Stimulated activated CD4-positive, alpha-beta T cell treated with anti-CD3 and anti-CD28 coated beads, Interleukin-12 subunit alpha, Interleukin-12 subunit beta, amount 100 ng/mL, for 48 hours (primary cell): ENCODE measurements at places on chromosomes 13 and 19.

- no peak for DNase-seq
Measured at GRCh38 chr19:20079476-20079875, 1.7 kb downstream of the ZNF90 start.

DNA sequence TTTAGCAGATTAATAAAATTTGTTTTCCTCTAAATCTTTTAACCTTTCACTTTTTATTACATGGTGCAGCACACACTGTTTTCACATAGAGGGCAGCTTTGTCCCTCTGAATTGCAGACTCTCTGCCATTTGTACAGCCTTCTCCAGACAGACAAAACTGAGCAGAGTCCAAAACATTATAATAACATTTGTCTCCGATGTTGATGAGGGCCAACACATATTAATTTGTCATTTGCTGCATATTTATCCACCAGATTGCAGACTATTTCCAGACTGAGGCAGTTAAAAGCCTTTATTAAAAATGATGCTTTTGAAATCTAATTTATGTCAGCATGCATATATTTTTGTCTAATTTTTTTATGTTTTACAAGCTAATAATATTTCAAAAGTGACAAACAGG lies 1251.9 kb upstream of the SLC10A2 start:
- DNase-seq: no peak

- DNase-seq: no peak
Measured at GRCh38 chr13:29564818-29565217, 30.7 kb downstream of the SLC7A1 start.

GRCh38 chr13:27151798-27152599 lies 19.6 kb downstream of the USP12 start:
- DNase-seq: no peak

GRCh38 chr19:42172261-42172660 lies 40.0 kb upstream of the POU2F2 start:
- no peak for DNase-seq

DNA sequence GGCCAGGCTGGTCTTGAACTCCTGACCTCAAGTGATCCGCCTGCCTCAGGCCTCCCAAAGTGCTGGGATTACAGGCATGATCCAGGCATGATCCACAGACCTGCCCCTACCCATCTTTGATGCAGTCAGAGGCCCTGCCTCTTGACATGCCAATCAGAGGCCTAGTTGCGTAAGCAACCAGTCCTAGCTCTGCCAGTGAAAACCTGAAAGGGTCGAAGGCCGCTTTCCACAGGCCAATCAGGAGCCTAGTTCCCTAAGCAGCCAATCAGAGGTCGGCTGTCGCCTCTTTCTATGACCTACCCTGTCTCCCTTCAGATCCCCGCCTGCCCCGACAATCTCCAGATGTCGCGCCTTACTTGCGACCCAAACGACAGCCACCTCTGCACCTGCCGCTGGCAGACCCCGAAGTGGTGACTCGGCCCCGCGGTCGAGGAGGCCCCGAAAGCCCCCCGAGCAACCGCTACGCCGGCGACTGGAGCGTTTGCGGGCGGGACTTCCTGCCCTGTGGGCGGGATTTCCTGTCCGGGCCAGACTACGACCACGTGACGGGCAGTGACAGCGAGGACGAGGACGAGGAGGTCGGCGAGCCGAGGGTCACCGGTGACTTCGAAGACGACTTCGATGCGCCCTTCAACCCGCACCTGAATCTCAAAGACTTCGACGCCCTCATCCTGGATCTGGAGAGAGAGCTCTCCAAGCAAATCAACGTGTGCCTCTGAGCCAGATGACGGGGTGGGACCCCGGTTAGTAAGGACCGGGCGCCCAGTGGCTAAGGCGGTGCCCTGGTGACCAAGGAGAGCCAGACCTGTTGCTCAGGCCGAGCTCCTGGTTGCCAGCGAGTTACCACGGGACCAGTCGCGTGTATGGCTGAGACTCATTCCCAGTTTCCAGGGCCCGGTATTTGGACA lies 6.3 kb downstream of the SYDE1 start:
- DNase-seq: no peak

- DNase-seq: no peak
Measured at GRCh38 chr19:40376286-40376862, 13.6 kb downstream of the HIPK4 start.

DNA sequence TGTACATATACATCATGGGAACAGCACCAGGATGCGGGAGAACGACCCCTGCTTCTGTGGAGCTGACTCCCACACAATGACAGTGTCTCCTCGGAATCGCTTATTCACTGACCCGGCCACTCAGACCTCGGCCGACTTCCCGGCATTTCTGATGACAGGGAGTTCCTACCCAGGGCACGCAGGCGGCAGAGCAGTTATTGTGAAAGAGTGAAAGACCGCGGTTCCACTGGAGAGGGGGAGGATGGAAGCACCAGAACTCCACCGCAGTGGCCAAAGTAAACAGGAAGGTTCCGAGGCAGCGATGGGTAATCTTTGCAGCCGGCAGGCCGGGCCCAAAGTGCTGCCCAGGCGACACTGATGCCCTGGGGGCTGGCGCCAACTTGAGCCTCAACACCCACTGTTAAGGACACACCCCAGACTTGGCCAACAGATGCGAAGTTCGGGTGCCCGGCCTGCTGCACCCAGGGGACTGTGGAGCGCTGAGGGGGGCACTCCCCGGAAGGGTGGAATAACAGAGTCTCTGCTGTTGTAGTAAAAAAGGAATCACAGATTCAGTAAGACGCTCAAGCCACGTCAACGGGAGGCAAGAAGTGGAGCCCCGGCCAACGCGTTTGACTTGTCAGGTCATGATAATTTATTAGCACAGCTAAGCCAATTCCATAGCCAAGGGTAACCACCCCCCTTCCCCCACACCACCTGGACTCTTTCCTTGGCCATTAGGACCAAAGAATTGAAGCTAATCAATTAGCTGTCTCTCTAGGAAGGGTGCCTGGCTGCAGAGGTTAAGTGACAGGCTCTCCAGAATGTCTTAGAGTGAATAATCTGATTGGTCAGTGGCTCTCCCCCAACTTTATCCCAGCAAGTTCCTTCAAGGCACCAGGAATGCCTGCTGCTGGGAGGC lies 5.8 kb downstream of the MLLT1 start:
- DNase-seq: no peak

DNA sequence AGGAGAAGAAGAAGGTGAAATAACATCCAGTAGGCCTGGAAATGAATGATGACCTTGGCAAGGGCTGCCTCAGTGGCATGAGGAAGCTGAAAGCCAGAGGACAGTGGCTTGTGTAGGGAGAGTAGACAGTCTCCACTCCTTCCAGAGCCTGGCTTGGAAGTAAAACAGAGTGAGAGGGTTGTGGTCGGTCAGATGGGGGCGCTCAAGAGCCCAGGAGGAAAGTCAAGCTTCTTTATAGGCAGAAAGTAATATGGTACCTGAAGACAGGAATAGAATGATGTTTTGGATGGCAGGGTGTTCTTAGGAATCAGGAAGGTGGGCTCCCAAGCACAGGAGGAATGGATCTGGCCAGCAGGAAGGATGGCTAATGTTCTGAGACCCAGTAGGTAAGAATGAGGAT lies 75.1 kb upstream of the TSC22D1 start:
- no peak for DNase-seq

- DNase-seq: no peak
Measured at GRCh38 chr13:86585835-86586234, 786.6 kb upstream of the SLITRK6 start.

- DNase-seq: no peak
Measured at GRCh38 chr13:99416411-99417121, 84.7 kb upstream of the TM9SF2 start.

DNA sequence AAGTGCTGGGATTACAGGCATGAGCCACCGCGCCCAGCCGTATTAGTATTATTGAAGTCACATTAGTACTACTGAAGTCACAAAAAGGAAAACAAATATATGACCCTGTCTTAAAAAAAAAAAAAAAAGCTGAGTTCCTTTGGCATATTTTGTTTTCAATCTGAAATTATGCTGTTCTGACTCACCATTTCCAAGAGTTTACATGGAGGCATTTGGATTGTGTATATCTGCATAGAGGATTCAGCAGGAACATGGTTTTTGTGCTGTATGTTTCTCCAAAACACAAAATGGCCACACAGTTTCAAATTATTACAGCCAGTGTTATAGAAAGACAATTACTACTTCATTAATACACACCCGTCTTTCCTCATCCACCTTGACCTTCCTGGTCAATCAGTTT lies 103.5 kb upstream of the TSC22D1 start:
- no peak for DNase-seq

DNA sequence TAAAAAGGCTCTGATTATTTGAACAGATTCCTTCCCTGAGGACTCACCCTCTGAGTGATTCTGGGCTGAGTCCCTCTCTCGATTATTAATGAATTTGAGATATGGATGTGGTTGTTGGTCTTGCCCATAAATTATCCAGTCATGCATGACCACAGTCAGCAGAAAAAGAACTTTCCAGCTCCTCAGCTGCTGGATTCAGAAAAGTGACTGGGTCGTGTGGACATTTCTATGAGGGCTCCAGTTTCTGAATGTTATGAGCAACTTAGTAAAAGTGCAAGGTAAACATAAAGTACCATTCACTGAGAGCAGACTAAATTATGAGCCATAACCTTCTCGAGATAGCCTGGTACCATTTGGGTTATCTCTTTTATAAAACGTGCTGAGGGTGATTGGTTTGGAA lies 100.1 kb upstream of the CLDN10 start:
- DNase-seq: no peak

- peak; percentile 87 for DNase-seq
Measured at GRCh38 chr19:3284759-3285646, 60.5 kb downstream of the CELF5 start.

GRCh38 chr13:112908342-112908741 lies 60.7 kb upstream of the MCF2L start:
- DNase-seq: no peak

DNA sequence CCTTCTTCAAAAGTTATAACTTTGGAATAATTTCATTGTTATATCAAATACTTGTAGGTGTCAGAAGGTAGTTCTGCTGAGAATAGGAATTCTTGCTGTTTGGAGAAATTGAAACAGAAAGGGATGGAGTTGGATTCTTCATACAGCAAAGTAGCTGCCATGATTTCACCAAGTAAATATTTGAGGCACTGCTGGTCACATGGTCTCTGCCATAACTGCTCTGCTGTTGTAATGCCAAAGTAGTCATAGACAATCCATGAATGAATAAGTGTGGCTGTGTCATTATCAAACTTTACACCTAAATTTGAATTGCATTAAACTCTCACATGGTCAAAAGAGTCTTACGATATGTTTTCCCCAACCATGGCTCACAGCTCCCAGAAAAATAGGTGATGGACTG lies 308.6 kb downstream of the GPC6 start:
- DNase-seq: no peak

GRCh38 chr13:104309431-104309830 lies 1243.2 kb upstream of the SLC10A2 start:
- no peak for DNase-seq
